ENCODE measurements at places on chromosomes 5 and 9.

DNA sequence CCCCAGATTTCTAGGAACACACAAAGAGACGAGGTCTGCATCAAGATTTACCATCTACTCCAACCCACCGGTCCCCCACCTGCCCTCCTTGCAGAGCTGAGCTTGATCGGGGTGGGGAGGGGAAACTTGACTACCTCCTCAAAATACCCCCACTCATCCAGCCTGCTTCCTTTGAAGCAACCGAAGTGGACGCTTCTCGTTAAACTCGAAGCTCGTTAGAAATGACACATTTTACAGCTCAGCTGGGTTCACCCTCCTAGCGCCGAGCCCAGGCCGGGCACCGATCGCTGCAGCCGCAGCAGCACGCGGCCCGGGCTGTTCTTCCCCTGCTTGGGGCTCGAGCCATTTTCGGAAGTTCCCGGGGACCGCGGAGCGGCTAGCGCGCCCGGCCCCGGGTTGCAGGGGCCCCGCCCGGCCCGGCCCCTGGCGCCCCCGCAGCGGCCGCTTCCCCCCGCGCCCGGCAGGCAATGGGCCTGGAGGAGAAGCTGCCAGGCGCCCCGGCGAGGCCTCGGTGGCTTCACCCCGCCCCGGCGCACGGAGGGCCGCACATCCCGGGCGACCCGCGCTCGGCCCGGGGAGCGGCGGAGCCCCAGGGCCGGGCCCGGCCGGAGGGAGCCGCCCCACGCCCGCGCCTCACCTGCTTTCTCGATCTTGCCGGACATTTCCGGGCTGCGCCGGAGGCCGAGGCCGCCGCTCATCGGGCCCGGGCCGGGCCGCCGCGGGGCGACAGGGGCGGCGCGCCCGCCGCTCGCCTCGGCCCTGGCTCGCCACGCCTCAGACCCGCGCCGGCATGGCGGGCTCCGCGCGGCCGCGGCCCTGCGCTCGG is 530 bp downstream of the RAPGEF1 start:
- DNase-seq = no peak

- DNase-seq = no peak
Observed at GRCh38 chr9:129550199-129550839, 70.6 kb downstream of the C9orf50 start.

DNA sequence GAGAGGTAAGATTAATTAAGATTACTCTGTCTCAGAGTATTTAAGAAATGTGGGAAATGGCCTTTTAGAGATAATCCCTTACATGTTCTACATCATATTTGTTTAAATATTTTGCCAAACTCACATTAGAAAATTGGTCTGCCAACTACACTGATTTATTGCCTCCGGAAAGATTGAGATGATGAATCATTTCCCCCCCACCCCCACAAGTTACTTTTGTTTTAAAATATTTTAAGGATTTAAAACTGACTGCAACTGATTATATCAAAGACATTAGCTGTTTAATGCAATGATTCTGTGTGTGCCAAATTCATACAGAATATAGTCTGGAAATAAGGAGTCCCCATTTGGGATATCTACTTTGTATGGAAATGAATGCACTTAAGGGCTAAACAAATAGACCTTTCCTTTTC is 674.4 kb downstream of the PRR16 start:
- DNase-seq = no peak

DNA sequence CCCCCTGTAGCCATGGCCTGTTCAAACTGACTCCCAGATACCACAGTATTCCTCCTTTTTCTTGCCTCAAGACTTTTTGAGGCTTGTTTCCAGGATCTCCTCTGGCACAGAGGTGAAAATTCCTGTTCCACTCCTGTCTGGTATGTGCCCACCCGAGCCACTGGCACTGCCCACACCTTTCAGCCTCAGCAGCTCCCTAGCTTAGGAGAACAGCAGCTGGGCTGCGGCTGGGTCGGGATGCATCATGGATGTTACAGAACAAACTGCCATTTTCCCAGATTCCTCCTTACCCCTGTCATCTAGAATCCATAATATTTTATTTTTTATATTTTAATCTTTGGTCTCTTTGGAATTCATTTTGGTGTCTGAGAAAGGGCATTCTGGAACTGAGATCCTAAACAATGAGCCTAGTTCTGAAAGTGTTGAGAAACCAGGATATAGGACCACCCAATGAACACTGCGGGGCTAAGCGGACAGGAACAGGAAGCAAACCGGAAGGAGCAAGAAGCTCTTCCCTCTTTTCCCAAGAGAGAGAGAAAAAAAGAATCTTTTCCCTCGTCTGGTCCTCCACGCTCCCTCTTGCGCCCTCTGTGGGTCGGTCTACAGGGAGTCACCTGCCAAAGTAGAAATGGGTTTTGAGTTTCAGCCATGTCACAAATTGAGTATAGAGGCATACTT is 12.5 kb downstream of the OR2S2 start:
- peak; percentile 66 for DNase-seq

- DNase-seq = no peak
Observed at GRCh38 chr9:108928386-108928785, 5.5 kb downstream of the ELP1 start.

GRCh38 chr9:124330011-124330697 is 72.4 kb downstream of the NEK6 start:
- no peak for DNase-seq

DNA sequence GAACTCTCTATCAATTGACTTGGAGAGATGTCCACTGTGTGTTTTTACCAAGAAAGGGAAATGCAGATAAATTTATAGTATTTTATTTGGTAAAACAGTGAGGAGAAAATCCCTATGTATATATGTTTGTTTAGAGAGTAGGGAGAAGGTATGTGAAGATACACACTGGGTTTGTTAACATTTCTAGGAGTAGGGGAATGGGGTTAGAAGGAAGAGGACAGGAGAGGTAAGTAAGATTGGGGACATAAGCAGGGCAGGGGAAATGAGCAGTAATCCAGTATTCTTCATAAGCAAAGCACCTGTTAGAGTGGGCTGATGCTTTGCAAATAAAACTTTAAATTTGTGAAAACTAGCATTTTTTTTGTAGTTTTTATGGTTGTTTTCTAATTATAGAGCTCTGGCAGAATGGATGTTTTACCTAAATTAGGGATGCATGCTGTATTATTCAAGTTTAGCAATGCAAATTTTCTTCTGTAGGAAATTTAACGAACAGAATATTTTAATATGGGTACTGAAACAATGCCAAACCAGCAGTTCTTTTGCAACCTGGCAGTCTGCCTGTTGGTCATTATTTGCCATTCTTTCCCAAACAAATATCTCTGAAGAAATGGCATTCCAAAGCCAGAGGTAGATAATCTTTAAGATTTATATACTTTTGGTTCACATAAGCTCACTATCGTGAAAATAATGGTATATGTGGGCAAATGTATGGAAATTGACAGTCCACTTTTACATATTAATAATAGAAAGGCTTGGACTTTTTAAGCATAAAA is 19.4 kb upstream of the DCP2 start:
- DNase-seq = no peak

GRCh38 chr9:17065062-17065461 is 69.8 kb upstream of the CNTLN start:
- DNase-seq = no peak

DNA sequence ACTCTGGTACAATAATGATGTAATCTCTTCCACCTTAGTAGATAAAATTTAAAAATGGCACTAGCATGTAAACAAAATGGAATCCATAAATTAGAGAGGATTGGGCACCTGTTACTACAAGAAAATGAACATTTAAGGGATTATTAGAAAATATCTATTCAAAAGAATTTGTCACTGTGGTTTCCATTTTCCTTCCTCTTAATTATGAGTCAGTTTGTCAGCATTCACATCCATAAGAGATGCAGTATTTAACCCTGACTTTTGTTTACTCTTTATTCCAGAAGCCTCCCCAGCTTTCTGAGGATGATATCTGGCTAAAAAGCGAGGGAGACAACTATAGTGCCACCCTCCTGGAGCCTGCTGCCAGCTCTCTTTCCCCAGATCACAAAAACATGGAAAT is 72.1 kb downstream of the C9orf152 start:
- no peak for DNase-seq

- DNase-seq = no peak
Observed at GRCh38 chr5:88644676-88645075, 238.3 kb downstream of the MEF2C start.

DNA sequence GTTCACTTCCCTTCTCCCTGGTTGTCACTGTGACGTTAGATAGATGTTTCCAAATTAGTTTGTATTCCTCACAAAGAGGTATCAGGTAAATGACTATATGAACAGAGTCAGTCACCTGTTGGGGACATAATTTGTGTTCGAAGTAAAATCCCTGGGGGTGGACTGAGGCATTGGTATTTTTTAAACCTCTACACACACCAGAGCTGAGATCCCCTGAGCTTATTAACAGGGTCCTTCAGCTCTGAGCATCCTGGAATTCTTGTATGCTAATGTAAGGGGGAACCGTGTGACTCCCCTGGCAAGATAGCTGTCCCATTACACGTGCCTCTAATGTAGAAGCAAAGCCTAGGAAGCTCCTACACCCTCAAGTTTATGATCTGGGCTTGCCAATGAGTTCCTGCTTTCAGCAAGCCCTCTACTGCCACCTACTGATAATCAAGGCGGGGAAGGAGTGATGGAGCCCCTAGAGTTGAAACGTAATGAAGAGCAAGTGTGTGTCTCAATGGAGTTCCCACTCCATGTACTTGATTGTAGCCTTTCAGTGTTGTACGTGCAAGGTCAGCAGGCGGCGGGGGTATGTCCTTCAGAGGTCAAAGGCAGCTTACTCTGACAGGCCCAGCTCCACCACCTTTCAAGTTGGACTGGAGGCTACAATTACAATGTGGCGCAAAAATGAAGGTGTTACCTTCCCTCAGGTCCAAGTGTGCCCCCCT is 14.4 kb downstream of the PRKACG start:
- DNase-seq = peak; percentile 43

GRCh38 chr9:125883565-125884217 is 136.5 kb downstream of the PBX3 start:
- DNase-seq = no peak

GRCh38 chr5:19782566-19782965 is 205.4 kb downstream of the CDH18 start:
- DNase-seq = no peak

DNA sequence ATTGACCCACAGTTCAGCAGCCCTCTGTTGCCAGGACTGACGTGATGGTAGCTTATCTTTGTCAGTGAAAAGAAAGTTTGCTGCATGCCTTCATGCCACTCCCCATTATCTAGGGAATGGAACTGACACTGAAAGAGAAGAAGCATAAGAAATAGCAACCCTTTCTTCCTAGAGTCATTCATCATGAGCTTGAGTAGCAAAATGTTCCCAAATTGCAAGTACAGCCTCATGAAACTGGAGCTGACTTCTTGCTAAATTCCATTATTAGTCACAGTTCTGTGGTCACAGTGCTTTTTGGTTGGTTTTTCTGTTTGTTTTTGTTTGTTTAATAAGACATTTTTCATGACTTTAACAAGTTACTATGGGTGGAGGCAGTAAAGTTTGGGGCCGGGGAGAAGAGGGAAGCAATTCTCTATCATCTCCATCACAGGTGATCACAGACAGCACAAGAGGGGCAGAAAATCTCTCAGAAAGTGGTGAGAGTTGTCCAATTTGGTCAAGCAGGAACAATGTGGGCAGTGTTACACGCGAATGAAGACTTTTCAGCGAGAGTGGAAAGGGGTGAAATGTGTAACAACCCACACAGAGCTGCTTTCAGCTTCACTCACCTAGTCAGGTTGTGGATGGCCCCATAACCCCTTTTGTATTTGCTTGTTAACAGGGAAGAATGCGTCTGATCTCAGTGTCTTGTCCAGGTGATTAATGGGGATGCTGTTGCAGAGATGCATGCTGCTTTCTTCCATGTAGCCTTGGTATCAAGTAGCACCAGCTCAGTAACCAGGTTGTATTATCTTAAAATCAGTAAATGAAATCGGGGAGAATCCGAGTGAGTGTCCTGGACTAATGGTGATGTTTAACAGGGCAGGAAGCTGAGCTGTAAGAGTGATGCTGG is 440.4 kb downstream of the DMRT2 start:
- DNase-seq = no peak

GRCh38 chr9:93536874-93537273 is 39.5 kb upstream of the PHF2 start:
- DNase-seq = no peak

GRCh38 chr5:180844432-180844831 is 16.6 kb downstream of the ZFP62 start:
- DNase-seq = no peak

GRCh38 chr5:97242341-97242740 is 59.3 kb upstream of the RIOK2 start:
- DNase-seq = no peak

DNA sequence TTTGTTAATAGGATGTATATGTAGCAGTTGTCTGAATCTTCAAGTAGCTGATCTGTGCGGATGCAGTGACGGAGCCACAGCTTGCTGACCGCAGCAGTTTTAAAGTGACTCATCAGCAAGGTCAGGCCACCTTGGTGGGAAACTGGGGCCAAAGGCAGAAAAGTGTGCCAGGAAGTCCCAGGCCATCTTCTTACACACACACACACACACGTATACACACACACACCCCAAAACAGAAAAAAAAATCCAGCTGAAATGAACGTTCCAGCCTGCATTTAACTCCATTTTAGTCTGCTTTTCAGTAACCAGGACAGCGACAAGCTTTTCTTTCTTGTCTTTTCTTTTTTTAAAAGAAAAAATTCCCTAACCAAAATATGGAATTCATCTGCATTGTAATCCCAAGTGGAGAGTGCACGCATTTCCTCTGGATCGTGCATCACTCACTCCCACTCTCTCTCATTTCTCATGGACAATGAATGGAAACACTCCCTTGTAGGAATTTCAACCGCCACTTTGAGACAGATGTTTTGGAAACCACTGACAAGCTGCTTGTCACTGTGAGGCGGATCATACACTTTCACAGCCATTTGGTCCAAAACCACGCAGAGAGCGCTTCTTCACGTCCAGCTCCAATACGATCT is 103.9 kb downstream of the LHFPL2 start:
- DNase-seq = no peak

GRCh38 chr5:54398191-54398590 is 57.3 kb upstream of the HSPB3 start:
- no peak for DNase-seq

GRCh38 chr5:76303921-76304320 is 99.2 kb upstream of the IQGAP2 start:
- no peak for DNase-seq

DNA sequence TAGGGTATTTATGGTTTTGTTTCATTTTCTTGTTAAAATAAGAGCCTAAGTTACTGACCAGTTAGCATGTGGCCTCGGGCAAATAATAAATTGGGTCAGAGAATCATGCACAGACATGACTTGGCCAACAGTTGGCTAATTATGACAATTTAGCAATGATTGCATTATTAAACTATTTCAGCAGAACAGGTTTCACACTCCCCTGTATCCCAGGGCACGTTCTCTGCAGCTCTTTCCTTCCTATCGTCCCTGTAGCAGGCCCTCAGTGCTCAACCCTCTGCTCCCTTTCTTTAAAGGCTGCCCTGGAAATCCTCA is 167.9 kb downstream of the TSSK1B start:
- no peak for DNase-seq

GRCh38 chr5:112979723-112980122 is 3.1 kb downstream of the DCP2 start:
- no peak for DNase-seq

DNA sequence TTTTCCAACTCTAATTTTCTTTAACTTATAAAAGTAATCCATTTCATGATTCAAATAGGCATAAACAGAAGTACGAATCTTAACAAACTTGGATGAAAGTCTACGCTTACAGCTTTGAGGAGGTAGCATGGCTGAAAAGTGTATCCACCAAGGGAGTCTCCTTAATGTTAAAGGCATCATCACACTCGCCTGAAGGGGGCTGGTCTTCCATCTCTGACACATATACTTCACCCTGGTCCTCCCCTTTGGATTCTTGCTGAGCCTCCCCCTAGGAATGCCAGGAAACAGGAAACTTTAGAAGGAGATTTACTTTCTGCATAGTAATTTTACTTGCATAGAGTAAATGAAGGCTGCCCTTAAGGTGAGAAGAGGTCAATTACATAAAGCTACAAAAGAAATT is 10.3 kb upstream of the NME5 start:
- DNase-seq = no peak
